ENCODE measurements at places on chromosomes 2 and 18.

- no peak for DNase-seq
Observed at GRCh38 chr2:96631804-96632435, 6.2 kb downstream of the KANSL3 start.

- no peak for DNase-seq
Observed at GRCh38 chr2:105144941-105145300, 96.6 kb upstream of the GPR45 start.

DNA sequence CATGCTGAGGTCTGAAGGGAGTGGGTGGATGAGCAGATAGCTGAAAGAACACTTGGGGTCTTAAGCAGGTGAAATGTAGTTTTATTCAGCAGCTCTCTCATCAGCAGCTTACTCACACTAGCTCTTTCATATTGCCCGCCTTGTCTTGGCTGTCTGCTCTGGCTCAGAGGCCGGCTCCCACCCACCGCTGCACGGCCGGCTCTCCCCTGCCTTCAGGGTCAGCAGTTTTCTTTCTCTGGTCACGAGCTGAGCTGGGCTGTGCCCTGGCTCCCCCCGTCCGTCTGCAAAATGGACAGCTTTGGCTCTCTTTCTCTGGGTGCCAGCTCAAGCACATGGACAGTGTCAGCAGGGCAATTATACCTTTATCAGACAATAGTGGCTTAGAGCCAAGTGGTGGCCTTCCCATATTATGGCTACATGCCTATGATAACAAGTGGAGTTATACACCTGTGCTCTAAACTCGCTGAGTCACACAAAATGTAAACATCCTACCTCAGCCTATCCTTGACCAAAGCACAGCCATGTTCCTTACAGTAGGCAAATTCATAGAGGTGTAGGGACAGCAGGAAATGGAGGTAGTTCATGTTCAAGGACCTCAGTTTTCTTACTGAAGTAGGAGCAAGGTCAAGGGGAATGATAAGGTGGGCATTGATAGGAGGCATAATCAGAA is 224.8 kb downstream of the SOCS6 start:
- DNase-seq, result no peak

DNA sequence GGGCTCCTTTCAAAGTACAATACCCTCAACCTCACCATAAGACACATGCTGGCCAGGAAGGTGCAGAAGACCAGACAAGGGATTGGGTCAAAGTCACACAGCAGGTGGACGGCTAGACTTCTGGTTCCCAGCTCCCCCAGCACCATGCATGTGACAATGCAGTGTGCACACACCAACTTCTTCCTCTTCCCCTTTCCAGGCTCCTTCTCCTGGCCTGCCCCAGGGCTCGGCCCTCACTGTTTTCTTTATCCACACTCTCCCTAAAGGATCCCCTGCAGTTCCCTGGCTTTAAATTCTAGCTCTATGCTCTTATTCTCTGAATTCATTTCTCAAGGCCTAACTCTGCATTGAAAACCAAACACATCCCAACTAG is 82.3 kb downstream of the LOXHD1 start:
- no peak for DNase-seq

- no peak for DNase-seq
Observed at GRCh38 chr2:15259356-15259756, 301.8 kb downstream of the NBAS start.

GRCh38 chr2:97885841-97886240 is 109.9 kb downstream of the TMEM131 start:
- DNase-seq, result no peak

DNA sequence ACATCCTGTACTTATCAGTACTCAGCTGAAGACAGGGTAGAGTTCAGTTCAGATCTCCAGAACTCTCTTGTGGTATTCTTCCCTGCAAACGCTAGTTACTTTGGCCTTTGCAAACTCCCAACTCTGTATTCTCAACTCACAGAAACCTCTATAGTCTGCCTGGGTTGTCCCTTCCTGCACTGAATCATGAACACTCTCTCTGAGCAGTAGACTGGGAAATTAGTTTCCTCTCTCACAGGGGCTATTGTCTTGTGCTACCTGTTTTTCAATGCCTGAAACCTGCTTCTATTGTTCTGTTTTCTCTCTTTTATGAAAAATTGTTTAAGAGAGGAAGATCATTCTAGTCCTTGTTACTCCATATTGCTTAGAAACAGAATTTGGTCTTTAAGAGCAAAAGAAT is 134.7 kb downstream of the VIT start:
- no peak for DNase-seq

- no peak for DNase-seq
Observed at GRCh38 chr2:235521844-235522243, 28.0 kb downstream of the AGAP1 start.

DNA sequence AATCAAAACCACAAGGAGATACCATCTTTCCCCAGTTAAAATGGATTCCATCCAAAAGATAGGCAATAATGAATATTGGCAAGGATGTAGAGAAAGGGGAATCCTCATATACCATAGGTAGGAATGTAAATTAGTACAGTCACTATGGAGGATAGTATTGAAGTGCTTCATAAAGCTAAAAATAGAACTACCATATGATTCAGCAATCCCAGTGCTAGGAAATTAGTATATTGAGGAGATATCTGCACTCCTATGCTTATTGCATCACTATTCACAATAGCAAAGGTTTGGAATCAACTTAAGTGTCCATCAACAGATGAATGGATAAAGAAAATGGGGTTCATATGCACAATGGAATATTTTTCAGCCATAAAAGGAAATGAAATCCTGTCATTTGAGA is 251.2 kb downstream of the ZNF804A start:
- DNase-seq, result no peak

DNA sequence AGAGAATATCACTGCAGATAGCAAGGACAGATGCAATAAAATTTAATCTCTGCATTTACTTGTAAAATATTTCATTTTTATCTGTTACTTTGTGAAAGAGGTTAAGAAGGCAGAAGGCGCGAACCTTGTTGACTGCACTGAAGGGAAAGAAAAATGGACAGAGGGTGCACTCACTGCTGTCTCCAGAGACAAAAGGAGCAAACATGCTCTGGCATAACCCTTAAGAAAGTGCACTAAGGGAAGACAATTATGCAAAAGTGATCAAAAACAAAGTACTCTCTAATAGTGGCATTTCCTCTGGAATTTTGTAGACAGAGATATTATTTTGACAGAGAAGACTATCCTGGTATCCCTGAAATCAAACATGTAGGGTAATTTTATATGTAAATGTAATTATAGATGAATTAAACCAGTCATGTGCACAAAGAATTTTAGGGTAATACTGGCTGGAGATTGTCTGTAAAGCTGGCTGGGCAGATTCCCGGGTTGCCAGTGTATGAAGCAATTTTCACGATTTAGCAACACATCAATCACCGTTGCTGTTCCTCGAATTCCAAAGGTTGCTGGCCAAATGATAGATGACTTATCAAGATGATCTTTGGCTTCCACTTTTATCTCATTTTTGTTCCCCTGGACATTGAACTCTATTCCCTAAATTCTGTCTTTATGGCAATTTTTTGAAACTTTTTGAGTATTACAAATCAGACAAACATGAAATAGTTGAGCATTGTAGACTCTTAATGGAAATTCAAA is 1176.9 kb downstream of the SUCLG1 start:
- no peak for DNase-seq

- DNase-seq, result no peak
Observed at GRCh38 chr2:132876745-132877391, 206.9 kb upstream of the LYPD1 start.

DNA sequence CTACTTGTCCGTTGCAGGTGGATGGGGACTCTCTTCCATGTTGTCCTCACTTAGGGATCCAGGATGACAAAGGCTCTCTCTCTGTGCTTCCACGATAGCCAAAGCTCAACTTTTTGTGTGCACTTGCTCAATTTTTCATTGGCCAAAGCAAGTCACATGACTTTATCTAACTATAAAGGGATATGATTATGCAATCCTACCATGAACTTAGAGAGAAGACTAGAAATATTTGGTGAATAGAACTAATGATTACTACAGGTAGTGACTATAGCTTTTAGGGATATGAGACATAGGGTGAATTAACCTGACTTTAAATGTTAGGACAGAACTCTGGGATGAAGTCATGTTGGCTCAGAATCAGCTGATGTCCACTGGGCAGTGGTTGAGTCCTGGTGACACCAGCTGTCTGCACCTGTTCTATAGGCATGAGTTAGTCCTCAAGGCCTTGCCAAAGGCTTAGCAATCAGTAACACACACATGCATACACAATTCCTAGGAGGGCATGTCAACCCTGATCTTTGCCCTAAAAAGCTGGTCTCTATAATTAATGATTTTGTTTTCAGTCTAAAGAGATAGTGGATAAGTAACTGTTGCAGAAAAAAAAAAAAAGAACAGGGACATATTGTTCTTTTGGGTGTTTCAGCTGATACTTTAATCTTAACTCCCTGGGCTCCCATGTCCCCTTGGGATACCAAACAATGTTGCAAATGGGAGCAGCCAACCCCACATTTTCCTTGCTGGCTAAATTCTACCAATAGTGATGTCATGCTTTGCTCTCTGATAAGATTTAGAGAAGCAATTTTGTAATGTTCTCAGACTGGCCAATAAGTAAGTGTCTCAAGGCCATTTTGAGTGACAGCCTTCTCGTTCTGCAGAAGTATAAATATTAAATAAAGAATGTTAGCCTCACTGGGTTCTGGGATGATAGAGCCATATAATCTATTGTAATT is 12.5 kb upstream of the HK2 start:
- no peak for DNase-seq

DNA sequence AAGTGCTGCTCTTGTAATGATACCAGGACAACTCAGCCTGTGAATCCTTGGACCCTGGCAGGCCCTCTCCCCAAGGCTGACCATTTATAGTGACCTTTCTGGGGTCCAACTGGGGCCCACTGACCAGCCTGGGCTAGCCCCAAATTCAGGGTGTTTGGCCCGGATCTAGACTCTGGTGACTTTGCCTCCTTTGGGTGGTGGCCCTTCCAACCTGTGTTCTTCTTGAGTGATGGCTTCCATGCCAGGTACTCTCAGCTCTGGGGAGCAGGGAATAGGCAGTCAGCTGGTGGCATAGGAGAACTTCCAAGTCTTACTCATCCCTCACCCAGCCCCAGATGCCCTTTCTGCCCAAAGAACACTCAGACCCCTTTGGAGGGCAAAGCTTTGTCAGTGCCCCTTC is 10.3 kb downstream of the MYO7B start:
- DNase-seq, result no peak

- DNase-seq, result no peak
Observed at GRCh38 chr18:45054636-45055035, 373.9 kb downstream of the SETBP1 start.

DNA sequence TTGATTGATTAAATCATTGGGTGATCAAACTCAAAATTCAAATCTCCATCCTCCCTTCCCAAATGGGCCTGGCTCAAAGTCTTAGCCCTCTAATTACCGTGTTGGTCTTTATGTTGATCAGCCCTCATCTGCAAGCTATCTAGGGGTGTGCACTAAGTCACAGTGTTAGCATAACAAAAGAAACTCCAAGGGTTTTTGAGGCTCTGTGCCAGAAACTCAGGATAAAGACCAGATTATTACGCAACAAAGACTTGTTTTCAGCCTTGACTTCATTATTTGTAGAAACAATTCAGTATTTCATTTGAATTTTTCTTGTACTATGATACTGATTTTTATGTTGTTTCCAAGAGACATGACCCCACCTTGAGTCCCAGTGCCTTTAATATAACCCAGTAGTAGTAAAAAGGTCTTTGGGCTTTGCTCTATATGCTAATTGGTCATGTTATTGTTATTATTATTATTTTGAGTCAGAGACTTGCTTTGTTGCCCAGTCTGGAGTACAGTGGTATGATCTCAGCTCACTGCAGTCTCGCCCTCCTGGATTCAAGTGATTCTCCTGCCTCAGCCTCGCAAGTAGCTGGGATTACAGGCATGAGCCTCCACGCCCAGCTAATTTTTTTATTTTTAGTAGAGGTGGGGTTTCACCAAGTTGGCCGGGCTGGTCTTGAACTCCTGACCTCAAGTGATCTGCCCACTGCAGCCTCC is 13.9 kb downstream of the PSMD14 start:
- DNase-seq, result no peak

GRCh38 chr2:43005245-43005974 is 213.0 kb upstream of the HAAO start:
- DNase-seq, result no peak

- DNase-seq, result no peak
Observed at GRCh38 chr2:124091721-124092120, 66.6 kb downstream of the CNTNAP5 start.

- DNase-seq, result no peak
Observed at GRCh38 chr2:152497481-152498052, 162.6 kb downstream of the FMNL2 start.

GRCh38 chr2:120855855-120856405 is 120.3 kb downstream of the GLI2 start:
- no peak for DNase-seq

DNA sequence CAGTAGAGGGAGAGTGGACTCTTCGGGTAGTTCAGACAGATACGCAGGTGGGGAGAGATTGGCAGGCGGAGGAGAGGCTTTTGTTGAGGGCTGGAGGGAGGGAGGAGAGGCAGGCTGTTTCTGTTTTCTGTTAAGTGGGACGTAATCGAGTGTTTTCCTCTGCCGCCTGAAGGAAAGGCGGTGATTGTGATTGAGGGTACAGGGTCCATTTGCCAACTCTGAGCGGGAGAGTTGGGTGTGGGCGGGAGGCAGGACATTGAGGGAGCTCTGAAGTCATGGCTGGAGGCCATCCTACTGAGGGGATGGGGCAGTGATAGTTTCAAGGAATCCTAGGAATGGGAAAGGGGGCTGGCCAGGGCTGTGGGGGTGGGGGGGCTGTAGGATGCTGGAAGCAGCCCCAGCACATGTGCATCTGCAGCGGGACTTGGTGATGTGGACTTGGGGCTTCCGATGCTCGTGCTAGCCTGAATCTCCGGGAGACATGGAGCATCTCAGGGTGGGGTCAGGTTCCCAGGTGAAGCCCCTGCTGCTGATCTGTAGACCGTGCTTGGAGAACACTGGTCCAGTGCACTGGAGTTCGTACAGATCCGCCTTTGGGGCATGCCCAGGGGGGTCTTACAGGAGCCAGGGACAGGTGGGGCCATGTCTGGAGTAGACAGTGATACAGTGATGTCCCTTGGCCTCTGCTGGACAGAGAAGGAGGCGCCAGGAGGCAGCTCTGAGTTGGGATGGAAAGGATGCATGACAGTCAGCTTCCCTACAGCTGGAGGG is 167.5 kb downstream of the AGAP1 start:
- DNase-seq, result no peak

GRCh38 chr18:36448384-36449290 is 151.1 kb downstream of the FHOD3 start:
- DNase-seq, result no peak

- DNase-seq, result no peak
Observed at GRCh38 chr2:39141334-39142271, 20.8 kb upstream of the SOS1 start.

GRCh38 chr2:68317971-68318913 is 1.5 kb downstream of the CNRIP1 start:
- DNase-seq, result no peak
